Endothelial cell of umbilical vein (primary cell): ENCODE measurements at places on chromosomes 2 and 18. TPM values are rescaled to one million over a fixed set of nuclear protein-coding genes. Genes with fewer than 3 reads are reported as not detected.

DNA sequence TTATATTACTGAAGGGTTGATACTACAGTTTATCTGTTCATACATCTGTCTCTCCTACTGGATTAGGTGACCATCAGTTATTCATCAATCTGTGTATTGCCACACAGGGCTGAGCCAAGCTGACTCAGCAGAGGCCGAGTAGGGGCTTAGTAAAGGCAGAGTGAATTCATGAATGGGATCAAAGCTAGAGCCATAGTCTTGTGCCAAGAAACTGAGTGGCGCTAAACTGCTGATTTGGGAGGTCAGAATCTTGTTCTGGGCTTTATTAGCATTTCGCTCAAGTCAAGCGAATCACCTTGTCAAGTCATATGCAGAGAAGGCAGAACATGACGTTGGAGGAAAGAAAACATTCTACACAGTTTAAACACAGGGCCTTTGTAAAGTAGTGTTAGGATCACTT, 34.1 kb downstream of the SOCS6 start:
- DNase-seq: no peak

CDK15 gene
- not detected in 2 replicates for total RNA-seq

C2orf80 gene
- total RNA-seq: not detected in 2 replicates

- peak; percentile 7 for DNase-seq
These were observed 27.6 kb upstream of the KYNU start for GRCh38 chr2:142849820-142850219.

DNA sequence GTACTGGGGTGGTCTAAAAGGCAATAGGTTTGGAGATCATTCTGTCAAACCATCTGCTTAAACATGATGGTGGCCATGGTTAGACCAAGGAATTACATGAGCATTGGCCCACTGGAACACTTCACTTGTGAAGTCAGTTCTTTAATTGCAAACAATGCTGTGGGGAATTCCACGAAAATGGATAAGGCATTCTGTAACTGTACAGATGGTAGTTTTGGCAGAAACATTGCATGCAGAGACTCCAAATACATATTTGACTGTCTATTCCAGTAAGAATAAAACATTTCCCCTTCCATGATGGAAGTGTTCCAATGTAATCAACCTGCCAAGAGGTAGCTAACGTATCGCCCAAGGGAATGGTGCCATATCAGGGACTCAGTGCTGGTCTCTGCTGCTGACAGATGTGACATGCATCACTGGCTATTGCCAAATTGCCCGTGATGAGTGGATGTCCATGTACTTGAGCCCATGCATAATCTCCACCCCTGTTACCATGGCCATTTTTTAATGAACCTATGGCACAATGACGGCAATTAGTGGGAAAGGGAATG, 417.9 kb downstream of the CDH7 start:
- DNase-seq: no peak

RGPD6 gene
- 21.0 and 25.4 TPM in 2 replicates for total RNA-seq

ALPP gene
- total RNA-seq: not detected in 2 replicates

- no peak for DNase-seq
These were observed 21.5 kb upstream of the EPC2 start for GRCh38 chr2:148623086-148623485.

GRCh38 chr2:96965781-96966514, 20.4 kb downstream of the FAM178B start:
- no peak for DNase-seq

DNA sequence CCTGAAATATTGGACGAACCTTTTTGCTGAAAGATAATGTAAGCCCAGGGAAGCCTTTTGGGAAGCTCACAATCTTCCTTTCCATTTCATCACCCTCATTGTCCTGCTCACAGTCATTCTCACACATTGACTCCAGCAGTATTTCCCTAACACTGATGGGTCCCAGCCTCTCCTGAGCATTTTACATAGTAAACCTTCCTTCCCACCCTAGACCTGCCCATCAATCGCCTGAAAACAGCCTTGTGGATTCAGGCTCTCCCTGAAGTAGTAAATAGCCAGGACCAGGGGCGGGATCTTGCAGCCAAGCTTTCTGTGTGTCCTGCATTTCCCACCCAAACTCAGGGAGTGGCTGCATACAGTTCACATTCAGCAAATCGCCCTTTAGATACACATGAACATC, 149.9 kb downstream of the CYRIA start:
- DNase-seq: no peak

DNA sequence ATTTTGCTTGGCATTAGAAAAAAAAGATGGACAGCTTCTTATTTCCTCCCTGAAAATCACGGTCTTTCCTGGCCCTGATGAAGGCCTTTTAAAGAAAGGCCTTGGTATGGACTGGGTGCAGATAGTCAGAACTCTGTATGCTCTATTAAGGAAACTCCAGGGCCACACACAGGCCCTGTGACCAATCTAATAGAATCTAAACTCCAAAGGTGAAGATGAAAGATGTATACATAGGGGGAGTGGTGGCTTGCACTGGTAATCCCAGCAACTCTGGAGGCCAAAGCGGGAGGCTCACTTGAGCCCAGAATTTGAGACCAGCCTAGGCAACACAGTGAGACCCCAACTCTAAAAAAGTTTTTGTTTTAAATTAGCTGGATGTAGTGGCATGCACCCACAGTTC, 37.3 kb downstream of the OXER1 start:
- DNase-seq: no peak

- no peak for DNase-seq
These were observed 34.5 kb downstream of the KCNG3 start for GRCh38 chr2:42459296-42459695.

FOXD4L1 gene
- 0.18 TPM in 1 of 2 replicates, not detected in the other for total RNA-seq

GRCh38 chr18:44061438-44061837, 619.2 kb upstream of the SETBP1 start:
- no peak for DNase-seq

- DNase-seq: no peak
These were observed 2.1 kb downstream of the GATA6 start for GRCh38 chr18:22171258-22172119.

ANKRD30BL gene
- total RNA-seq: not detected in 2 replicates

MPP4 gene
- total RNA-seq: 7.6 and 9.7 TPM in 2 replicates

GRCh38 chr2:71662665-71663394, 209.5 kb downstream of the DYSF start:
- peak; percentile 11 for DNase-seq

- DNase-seq: no peak
These were observed 49.4 kb downstream of the PID1 start for GRCh38 chr2:229221641-229222040.

DNA sequence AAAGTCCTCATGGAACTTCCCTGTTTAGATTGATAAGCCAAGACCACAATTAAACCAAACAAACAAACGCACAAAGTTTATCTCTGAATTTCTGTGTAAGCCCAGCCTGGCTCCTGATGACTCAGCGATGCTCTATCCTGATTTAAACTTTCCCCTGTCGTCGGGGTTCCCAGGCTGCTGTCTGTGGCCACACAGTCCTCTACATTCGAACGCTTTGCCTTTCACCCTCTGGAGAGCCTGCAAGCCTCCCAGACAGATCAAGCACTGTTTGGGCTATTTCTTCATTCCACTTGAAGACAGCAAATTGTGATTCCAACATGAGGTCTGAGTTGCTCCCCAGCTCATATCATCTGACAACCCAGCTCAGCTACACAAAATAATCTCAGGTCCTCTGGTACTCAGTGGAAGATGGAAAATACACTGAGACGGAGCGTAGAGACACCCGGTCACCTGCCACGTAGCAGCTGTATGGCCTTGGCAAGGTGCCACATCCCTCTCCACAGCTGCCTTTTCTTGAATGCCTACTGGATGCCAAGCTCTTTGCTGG, 51.2 kb downstream of the CYRIA start:
- peak; percentile 16 for DNase-seq

- no peak for DNase-seq
These were observed 73.8 kb upstream of the AGAP1 start for GRCh38 chr2:235419996-235420395.

GBX2 gene
- 3.6 TPM in 2 replicates for total RNA-seq

COLEC12 gene
- 13.8 and 17.1 TPM in 2 replicates for total RNA-seq
